ENCODE measurements at places on chromosomes 6 and 20.

DNA sequence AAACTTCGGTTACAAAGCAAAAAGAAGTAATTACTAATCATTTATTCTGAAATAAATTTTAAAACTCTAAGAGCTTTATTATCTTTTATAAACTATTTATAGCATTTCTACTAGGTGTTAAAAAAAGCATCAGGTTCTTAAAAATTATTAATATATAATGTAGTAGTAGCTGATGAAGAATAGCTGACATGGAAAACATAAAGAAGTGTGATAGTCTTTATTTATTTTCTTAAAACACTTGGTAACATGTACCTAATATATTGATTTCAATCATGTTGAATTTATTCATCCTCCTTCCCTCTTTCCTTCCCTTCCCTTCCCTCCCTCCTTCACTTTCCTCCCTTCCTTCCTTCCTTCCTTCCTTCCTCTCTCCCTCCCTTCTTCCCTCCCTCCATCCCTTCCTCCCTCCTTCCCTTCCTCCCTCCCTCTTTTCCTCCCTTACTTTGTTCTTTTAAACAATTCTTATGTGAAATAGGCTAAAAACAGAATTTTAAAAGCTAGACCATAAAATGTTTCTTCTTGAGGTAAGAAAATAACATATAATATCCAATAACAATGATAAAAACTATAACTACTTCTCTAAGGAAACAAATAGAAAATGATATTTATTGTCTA, 913.9 kb upstream of the MAP3K7 start:
- no peak for DNase-seq

DNA sequence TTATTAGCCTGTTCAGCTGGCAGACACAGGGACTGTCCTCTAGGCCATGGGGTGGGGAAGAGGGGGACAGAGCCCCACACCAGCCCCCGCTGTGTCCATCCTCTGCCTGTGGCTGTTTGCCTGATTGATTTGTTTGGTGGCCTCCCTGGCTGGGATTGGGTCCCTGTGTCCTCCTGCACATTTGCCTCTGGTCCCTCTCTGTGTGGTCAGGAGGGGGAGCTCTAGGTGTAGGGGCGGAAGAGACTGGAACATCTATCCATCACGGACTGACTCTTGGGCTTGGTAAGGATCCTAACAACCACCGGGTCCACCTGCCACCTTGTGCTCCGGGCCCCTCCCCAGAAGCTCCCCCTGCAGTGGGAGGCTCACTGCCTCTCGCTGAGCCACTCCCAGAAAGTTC, 38.4 kb upstream of the CCDC167 start:
- DNase-seq = no peak

- DNase-seq = no peak
Measured at GRCh38 chr6:42978487-42978838, 518 bp downstream of the PEX6 start.

GRCh38 chr6:168417191-168417590, 23.8 kb upstream of the SMOC2 start:
- DNase-seq = no peak

DNA sequence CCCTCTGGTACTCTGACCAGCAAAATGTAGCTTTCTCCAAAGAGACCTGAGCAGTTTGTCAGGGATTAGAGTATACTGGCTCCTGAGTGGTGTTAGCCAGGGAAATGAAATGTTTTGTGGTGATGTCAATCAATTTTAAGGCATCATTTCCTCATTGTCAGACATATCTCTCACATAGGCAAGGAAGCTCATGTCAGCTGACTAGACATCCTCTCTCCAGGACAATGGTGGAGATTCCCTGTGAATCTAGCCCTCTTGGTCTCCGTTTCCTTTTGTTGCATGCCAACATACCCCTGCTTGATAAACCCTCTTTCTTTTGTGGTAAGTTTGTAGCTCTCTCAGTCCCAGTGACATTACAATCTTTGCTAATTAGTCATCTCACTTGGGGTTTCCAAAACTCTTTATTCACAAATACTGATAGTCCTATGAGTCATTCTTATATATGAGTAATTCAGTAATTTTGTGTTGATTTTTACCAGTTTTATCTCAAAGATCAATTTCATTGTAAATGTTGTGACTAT, 135.6 kb upstream of the PTPRK start:
- DNase-seq = no peak

DNA sequence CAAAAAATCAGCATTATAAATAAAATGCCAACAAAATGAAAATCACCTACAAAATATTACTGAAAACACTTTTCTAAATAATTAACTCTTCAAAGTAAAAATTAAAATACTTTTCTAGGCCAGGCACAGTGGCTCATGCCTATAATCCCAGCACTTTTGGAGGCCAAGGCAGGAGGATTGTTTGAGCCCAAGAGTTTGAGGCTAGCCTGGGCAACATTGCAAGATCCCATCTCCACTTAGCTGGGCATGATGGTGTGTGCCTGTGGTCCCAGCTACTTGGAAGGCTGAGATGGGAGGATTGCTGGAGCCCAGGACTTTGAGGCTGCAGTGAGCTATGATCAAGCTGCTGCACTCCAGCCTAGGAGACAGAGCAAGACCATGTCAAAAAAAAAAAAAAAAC, 6.4 kb downstream of the SERPINB9 start:
- DNase-seq = no peak

DNA sequence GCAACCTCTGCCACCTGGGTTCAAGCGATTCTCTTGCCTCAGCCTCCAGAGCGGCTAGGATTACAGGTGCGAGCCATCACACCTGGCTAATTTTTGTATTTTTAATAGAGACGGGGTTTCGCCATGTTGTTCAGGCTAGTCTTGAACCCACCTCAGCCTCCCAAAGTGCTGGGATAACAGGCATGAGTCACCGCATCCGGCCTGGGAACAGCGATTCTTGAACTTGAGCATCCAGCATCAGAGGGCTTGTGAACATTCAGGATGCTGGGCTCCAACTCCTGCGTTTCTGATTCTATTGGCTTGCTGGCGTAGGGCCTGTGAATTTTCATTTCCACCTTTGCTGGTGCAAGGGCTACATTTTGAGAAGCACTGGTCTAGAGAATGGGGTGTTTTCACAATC, 24.5 kb upstream of the PIM1 start:
- no peak for DNase-seq

- DNase-seq = no peak
Measured at GRCh38 chr6:140663772-140664171, 1289.3 kb upstream of the CITED2 start.

- no peak for DNase-seq
Measured at GRCh38 chr6:45712076-45712475, 303.6 kb downstream of the CLIC5 start.

DNA sequence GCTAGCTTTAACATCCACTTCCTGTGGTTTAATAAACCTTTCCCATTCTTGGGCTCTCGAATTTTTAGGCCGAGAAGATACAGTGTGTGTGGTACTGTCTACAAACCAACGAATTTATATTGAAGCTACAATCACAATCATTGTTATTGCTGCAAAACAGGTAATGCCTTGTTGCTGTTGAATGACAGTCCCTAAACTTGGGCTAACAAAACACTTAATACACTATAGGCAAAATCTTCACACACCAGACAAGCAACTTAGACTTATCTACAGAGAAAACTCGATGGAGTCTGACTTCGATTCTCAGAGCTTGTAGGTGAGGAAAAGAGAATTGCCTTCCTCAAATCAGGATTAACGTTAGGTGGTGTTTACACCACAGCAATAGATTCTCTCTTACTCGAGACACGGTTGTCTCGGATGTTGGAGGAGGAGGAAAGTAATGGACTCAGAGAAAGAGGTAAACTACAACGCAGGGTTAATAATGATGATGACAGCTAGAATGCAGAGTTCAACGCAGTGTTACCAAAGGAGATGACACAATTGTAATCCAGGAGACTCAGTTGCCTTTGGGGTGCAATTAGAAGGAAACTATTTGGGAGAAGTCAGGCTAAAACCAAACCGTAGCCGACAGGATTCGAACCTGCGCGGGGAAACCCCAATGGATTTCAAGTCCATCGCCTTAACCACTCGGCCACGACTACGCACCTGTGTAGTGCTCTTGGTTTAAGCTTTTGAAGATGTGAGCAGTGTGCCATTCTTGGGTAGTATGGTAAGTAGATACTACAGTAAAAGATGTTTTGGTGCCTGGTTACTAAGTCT, 32.5 kb upstream of the ZNF184 start:
- no peak for DNase-seq

DNA sequence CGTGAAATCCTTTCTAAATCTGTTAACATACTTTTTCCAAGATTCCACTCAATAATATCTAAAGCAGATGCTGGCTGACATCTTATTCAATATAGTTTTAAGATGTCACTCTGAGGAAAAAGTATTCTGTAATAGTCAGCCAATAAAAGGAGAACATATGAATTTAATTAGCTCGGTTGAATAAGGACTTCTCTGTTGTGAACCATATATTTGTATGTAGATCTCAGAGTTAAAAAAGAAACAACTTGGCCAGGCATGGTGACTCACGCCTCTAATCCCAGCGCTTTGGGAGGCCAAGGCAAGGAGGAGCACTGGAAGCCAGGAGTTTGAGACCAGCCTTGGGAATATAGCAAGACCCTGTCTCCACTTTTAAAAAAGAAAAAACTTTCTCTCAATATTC, 7.4 kb upstream of the CD24 start:
- no peak for DNase-seq

- DNase-seq = no peak
Measured at GRCh38 chr6:144190593-144190992, 40.3 kb downstream of the STX11 start.

GRCh38 chr20:54272901-54273488, 65.1 kb downstream of the PFDN4 start:
- DNase-seq = no peak

DNA sequence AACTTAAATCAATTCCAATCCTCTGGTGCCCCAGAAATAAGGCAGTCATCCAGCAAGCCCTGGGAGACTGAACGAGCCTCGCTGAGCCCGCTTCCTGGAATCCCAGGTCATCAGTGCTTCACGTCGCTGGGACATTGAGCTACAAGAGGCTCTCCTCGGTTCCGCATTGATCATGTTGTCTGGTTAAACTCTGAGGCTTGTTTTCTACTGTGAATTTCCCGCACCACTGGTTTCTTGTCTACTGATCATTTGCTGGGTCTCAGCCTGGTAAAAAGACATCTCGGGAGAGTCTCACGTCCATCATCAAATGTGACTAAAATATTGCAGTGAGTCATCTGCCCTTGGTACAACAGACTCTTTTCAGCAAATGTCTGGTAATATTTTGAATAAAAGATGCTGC, 569.2 kb downstream of the QKI start:
- no peak for DNase-seq

DNA sequence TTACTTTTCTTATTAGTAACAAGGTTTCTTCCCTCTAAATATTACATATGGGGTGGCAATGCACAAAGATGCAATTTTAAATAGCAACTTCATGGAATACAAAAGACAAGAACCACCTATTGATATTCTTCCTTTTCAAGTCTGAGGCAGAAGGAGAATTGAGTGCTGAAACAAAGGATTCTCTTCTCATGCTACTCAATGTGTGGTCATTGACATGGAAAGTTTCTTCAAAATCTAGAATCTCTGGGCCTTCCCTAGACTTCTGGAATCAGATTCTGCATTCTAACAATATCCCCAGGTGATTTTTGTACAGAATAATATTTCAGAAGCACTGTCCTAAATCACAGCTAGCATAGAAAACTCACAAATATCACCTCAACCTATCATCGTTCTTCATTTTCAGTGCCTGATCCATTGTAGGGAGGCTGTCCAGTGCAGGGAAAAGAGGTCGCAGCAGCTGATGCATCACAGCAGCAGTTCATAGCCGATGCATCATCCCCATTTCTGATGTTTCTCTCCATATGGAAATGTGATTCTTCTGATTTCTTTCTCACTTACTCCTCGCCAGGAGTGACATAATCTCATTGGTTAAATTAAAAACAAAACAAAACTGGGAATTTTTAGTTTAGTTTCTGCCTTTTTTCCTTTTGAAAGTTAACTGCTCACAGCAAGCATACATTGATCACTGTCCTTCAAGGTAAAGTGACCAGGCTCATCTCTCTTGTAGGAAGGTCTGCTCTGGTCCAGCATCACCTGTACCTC, 139.5 kb upstream of the FAM83B start:
- no peak for DNase-seq

- DNase-seq = no peak
Measured at GRCh38 chr20:54606380-54606779, 131.0 kb downstream of the DOK5 start.

GRCh38 chr6:157488716-157489118, 107.7 kb downstream of the ZDHHC14 start:
- no peak for DNase-seq

GRCh38 chr6:43778131-43778855, 8.3 kb downstream of the VEGFA start:
- no peak for DNase-seq

DNA sequence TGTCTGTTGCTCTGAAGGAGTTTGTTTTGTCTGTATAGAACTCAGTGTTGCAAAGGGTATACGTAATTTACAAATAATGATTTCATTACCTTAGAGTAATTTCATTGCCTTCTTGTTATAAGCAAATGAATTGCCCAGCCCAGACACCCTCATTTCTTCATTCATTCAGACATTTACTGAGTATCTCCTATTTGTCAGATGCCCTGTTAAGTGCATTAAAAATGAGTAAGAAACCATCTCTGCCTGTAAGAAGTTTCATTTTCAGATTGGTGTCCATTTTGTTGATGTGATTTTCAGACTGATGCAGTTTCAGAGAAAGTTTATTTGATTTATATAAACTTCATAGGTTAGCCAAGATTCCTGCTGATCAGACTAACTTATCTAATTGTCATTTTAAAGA, 429.3 kb downstream of the PHF3 start:
- DNase-seq = no peak

DNA sequence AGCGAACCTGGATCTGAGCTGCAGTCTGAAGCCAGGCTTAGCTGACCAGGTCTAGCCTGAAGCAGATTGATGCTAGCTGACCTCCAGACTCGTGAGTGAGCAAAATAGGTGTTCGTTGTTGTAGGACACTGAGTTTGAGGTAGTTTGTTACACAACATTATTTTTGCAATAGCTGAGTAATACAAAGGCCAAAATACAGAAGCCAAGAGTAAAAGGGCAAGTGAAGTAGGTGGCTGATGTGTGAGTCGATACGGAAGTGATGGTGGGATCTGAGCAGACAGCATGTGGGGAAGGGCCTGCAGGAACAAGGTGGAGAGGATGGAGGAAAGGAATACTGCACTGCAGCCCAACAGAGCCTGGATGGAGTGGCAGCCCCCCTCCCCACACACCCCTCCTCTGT, 8.5 kb upstream of the SPATS1 start:
- no peak for DNase-seq

- DNase-seq = no peak
Measured at GRCh38 chr6:170146640-170147039, 144.2 kb downstream of the DLL1 start.

DNA sequence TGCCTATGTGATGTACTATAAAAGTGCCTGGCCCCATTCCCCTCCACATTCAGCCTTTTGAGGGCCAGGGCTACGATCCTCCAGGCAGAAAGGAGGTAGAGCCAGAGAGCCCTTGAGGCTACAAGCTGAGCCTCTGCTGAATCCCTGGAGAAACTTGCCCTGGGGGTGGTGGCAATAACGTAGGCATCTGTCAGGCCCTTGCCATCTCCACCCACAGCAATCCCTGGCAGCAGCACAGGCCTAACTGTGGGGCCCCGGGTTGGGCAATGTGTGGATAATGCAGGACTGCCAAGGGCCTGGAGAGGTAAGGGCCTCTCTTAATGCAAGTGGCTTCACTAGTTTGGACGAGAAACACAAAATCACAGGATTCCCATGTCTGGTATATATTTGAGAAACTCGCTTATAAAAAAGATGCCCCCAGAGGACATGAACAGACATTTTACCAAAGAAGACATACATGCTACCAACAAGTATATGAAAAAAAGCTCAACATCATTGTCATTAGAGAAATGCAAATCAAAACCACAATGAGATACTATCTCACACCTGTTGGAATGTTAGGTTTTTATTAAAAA, 99.0 kb downstream of the QRSL1 start:
- no peak for DNase-seq
